Amygdala (tissue), 56 donors: ENCODE measurements at places on chromosomes 7 and 10.

DNA sequence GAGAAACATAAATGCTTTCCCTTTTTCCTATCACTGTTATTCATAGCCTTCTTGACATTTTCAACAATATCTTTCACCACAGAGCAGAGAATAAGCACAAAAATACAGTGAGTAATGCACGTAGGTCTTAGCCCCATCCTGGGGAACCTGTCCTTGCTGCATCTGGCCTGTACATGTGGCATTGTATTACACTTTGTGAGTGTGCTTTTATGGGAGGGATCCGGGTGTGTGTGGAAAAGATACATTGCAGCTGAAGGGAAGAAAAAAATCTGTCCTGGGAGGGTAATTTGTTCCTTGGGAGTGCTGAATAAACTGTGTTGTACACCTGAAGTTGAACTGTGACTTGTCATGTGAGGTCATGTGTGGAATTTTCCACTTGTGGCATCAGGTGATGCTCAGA lies 422.7 kb upstream of the LRGUK start:
- no peak for DNase-seq

- DNase-seq: no peak
These were observed 957.0 kb upstream of the LRRTM3 start for GRCh38 chr10:65968871-65969270.

GRCh38 chr7:13240349-13240748 lies 552.9 kb downstream of the ARL4A start:
- DNase-seq: no peak

DNA sequence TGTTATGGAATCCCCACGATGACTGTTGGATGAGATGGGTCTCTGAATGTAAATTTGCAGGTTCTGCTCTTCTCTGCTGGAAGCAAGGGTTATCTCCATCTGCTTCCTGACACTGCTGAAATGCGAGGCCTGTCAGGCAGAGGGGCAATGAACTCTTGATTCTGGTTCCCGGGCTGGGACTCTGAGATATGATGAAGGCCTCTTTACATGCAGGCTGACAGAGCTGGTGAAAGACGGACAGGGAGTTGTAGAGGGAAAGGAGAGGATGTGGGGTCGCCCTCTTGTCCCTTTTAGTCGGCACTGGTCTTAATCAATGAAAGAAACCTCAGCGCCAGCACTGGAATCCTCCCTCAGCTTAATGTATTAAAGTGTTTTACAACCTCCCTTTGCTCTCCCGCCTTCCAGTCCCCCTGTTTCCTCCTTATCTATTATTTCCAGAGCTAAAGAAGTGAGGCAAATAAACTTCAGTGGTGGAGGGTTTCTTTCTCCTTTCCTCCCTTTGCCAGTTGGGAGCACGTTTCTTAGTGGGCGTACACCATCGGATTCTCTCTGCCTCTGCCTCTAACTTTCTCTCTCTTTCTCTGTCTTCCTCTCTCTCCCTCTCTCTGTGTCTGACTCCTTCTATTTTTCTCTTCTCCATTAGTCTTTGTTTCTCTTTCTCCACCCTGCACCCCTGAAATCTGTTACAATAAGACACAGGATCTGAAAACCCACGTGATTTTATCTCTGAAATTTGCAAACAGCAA lies 145.6 kb downstream of the BAMBI start:
- DNase-seq: no peak

DNA sequence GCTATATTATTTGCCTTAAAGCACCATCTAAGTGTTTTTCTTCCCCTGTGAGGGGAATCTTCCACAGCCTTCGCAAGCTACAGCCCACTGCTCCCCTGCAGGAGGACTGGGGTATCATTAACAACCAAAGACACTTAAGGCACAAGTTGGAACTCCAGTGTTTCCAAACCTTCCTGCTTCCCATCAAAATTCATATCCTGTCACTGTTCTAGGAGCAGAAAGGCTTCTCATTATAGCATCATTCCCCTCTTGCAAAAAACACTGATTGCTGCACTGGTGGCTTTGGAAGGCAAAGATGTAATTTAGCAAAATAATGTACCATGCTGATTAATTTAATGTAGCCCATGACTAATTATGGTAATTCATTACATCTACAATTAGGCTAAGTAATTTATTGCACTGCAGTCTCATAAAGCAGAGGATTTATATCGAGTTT lies 207.2 kb downstream of the SKAP2 start:
- no peak for DNase-seq

DNA sequence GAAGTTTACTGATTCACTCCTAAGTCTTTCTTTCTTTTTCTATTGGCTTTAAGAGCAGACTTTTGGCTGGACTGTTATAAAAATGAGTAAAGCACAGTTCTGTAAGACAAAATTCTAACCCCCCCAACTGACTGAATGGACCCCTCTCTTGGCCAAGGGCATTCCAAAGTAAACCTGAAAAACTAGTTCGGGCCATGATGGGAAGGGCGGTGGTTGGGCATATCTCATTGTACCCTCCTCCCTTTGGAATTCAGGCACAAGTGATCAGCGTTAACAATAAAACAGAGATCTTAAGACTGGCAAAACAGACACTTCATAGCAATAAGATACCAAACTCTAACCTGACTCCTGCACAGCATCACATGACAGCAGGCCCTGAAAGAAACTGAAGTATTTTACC lies 6.1 kb upstream of the KIF20B start:
- no peak for DNase-seq

DNA sequence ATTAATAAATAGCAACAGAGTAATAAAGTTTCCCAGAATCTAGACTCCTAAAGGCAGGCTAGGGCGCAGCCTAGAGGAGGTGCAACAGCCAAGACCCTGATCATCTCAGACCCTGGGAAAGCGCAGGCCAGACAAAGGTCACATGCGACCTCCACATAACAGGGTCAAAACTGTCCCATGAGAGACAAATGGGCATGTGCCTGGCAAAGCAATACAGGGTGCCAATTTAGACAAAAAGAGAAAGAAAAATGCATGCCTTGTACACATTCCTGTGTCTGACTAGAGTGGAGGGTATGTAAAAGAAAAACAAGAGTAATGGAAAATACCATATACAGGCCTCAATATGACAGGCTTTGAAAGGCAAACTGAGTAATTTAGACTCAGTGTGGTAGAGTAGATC lies 22.2 kb downstream of the MPP7 start:
- no peak for DNase-seq

DNA sequence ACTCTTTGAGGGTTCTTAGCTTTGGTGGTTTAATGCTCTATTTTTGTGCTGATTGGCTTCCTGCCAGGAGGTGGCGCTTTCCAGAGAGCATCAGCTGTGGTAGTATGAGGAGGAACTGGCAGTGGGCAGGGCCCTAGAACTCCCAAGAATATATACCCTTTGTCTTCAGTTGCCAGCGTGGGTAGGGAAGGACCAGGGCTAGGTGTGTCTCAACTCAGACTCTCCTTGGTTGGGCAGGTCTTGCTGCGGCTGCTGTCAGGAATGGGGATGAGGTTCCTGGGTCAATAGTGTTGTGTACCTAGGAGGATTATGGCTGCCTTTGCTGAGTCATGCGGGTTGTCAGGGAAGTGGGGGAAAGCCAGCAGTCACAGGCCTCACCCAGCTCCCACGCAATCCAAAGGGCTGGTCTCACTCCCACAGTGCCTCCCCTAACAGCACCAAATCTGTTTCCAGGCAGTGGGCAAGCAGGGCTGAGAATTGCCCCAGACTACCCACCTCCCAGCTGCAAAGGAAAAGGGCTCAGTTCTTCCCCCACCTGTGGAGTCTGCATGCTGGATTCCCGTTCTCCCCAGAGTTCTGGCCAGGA lies 191.5 kb downstream of the PHTF2 start:
- DNase-seq: no peak

DNA sequence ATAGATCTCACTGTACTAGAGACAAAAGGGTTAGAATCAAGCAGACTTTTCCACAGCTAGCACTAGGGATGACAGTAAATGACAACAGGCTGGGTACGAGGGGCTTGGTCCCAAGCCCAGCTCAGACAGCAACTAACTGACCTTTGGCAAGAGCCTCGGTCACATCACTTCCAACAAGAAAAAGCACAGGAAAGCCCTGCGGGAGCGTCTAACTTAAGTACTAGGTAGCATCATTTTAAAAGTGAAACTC lies 22.8 kb downstream of the CALML3 start:
- no peak for DNase-seq

- DNase-seq: no peak
These were observed 77.7 kb downstream of the GRID1 start for GRCh38 chr10:86288695-86289576.

- DNase-seq: no peak
These were observed 13.1 kb upstream of the MTPN start for GRCh38 chr7:135990258-135990657.

- no peak for DNase-seq
These were observed 24.2 kb upstream of the BPGM start for GRCh38 chr7:134622303-134622995.
